GDM1 (cell line): ENCODE measurements at places on chromosomes 12 and 14.
A peak's percentile ranks its signal among the peaks of the same experiment; 100 is the strongest.

DNA sequence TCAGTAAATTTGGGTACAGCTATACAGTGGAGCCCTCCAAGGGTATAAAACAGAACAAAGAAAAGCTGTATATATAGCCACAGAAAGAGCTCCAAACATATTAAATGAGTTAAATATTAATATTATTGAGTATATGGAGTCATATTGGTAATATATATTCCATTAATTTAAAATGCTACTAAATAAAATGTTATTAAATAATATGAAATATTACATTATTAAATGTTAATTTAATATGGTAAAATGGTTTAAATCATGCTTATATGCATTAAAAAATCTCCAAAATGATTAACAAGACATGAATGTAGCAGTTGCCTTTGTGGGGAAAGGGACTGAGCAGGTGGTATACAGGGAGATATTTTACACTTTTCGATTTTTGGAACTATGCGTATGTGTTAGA, 164.0 kb downstream of the PELI2 start:
- no peak for DNase-seq

DNA sequence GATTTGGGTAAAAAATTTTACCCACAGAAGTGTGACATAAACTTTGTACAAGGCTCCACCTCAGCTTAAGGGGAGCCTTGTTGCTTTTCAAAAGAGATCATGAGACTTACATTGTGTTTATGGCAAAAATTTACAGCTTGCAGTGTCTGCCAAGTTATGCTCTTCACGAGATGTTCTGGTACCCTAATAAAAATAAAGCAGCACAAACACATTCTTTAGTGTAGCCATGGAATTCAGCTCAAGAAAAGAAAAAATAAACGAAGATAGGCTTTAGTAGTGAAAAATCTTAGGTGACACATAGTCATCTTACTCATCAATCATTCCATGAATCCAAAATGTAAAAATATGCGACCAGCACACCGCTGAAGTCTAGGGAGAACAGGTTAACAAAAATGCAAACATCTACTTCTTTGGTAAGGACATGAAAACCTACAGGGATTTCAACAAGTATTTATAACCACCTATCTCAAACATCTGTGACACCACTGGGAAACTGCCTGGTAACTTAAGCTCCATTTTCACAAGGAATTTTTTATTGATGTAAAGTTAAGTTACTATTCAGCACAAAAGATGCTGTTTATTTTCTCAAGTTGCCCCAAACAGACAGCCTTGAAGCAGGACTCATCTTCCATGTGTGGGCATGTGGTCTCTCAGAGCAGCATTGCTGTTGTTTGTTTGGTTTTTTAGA, 32.9 kb downstream of the DMAC2L start:
- no peak for DNase-seq

GRCh38 chr14:27553790-27554189, 956.0 kb upstream of the NOVA1 start:
- DNase-seq: no peak

DNA sequence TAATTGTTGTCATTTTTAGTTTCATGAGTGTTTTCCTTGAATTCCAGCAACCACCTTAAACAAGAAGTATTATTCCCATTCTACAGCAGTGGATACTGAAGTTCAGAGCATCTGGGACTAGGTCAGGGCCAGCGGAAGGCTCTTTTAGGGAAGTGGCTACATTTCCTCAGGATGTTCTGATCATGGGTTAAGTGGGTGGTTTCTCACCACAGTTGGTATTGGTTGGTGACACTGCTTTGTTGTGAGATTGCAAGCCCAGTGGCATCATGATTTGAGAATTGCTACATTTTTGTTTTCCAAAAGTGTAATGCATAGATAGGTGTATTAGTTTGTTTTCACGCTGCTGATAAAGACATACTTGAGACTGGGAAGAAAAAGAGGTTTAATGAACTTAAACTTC, 47.1 kb downstream of the SYNE2 start:
- no peak for DNase-seq

DNA sequence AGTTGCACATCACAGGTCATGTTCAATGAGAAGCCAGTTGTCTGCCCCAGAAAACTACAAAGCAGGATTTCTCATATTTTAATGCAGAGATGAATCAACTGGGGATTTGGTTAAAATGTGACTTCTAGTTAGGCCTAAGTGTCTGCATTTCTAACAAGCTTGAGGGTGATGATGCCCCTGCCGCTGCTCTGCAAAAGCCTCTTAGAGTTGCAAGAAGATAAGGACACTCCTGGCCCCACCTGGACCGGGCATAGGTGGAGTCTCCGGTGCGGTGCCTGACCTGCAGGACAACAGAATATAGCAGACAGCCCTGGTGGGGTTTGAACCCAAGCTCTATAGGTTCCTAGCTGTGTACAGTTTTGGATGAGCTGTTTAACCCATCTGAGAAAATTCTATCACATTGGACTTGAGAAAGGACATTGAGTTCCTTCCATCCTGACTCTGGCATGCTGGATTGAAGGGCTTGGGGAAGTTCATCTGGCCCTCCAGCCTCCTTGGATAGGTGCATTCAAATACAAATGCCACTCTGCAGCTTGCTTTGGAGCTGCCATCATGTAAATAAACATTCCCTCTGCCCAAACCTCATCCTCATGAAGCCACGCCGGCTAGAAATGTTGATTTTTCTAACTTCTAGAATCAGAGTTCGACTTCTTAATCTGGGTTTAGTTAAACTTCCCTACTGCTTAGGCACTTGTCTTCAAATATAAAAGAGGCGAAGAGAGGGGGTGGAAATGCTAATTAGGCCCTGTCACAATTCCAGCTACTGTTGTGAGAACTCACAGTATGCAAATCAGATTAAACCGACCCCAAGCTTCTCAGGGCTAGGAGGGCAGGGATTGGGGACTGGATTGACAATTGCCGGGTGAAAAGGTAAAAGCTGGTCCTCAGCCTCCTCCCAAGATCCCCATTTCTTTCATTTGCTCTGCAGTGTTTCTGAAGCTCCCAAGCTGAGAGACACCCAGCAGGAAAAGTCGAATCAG, 1225.6 kb downstream of the VRK1 start:
- no peak for DNase-seq

DNA sequence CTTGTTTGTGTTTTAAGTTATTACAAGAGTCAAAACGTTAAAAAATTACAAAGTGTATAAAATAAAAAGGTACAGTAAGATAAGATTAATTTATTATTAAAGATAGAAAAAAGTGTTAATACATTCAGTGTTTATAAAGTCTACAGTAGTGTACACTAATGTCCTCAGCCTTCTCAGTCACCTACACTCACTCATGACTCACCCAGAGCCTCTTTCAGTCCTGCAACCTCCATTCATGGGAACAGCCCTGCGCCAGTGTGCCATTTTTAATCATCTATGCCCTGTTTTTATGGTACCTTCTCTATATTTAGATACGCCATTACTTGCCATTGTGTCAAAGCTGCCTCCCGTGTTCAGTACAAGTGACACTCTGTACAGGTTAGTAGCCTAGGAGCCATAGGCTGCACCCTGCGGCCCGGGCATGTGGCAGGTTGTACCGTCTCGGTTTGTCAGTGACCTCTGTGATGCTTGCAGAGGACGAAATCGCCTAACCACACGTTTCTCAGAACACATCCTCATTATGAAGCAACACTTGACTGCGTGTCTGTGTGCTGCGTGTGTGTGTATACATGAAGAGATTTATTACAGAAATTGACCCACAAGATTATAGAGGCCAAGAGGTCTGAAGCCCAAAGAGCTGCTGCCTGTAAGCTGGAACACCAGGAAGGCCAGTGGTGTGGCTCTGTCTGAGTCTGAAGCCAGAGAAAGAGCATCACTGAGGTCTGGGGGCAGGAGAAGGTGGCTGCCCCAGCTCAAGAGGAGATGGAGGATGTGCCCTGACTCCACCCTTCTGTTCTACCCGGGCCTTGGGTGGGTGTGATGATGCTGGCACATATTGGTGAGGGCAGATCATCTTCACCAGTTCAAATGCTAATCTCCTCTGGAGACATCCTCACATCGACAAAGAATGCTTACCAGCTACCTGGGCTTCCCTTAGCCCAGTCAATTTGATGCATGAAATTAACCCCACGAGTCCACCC, 116.6 kb upstream of the C14orf180 start:
- no peak for DNase-seq

- no peak for DNase-seq
Observed at GRCh38 chr14:99413172-99413571, 67.5 kb downstream of the SETD3 start.

DNA sequence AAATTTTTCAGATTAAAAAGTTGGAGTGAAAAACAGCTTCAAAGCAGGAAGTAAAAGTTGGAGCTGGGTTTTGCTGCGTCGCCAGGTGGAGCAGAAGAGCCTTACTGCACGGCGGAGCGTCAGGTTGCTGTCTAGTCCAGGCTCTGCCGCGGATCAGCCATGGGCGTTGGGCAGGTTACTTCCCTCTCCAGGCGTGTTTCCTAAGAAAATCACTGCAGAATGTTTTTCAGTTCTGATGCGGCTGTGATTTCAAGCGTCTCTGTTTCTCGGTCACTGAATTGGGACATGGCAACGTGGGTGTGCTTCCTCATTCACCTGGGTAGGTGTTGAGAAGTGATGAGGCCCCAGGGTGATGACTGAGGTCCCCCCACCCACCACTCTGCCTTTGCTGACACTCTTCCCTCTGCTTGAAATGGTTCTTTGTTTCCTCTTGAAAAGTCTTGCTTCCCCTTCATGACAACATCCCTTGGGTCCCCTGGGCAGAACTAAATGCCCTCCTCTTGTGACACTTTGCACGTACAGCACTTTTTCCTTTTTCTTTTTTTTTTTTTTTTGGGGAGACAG, 7.6 kb downstream of the EVL start:
- no peak for DNase-seq

DNA sequence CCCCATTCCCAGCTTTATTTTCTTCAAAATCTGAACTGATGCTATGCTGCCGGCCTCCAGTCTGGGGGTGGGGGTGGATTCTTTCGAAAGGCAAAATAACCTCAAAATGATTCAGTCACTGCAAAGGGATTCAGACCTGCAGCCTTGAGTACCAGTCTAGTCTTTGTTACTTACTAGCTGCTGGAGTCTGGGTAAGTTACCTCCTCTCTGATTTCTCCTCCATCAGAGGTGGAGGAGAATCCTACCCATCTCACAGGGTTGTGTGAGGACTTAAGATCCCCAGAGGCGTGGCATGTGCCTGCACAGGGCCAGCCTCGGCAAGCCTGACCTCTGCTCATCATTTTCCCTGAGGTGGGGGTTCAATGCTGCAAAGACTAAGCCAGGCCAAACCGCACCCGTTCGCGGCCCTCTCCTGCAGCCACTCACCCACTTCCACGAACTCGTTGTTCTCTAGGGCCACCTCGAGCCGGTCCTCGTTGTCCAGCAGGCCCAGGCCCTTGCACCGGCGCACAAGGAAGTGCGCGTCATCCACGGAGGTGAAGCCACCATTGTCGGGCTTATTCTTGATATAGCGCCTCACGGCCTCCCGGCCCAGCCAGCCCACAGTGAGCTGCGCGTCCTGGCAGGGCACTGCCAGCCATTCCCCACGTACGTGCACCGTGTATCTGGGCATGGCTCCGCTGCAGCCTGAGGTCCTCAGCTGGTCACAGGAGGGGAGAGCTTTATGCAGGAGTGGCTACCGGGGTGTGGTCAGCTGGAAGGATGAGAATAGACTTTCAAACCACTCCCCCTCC, 709 bp downstream of the HAL start:
- DNase-seq: no peak

- DNase-seq: no peak
Observed at GRCh38 chr14:104386151-104386841, 193.3 kb upstream of the C14orf180 start.

DNA sequence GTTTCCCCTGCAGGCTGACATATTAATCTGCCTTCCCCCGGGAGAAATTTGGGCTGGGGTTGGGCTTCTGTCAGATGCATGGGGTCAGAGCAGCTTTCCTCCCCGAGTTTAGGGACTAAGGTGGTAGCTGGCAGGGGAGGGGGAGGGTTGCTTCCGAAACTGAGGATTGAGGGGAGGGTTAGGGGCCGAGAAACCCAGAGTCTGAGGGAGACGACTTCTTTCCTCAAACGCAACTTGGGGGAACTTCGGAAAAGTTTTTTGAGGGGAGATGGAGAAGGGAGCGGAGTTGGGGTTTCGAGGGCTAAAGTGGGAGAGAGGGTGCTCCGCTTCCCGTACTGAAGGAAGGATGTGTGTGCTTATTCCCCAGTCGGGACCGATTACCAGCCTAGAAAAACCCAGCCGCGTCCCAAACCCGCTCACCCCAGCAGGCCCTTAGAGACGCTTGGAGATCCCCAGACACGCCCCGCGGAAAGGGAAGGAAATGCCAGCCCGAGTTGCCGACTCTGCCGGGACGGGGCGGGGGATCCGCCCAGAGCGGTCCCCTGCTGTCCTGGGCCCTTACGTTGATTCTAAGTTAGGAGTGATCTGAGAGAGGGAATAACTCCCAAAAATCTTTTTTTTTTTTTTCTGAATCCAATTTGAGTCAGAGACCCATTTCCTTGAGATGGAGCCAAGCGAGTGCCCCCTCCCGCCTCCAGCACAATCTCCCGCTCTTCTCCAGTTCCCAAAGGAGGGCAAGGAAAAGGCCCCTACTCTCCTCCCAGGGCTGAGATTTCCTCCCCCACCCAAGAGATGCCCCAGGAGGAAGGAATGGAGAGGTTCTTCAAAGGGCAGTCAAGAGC, 61.9 kb downstream of the SMUG1 start:
- no peak for DNase-seq

DNA sequence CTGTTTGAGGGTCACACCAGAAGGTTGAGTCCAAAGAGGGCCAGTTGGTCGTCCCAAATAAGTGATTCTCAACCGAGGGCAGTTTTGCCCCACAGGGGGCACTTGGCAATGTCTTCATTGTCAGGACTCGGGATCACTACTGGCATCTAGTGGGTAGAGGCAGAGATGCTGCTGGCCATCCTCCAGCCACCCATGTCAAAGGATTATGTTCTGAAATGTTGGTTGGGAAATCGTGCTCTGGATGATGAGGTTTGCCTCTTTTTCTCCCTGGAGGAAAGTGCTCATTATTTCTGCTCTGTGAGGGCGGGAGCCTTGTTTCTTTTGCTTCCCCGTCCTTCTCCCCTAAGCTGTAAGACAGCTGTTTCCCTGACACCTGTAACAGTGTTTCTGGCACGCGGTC, 3.6 kb downstream of the ZNF839 start:
- DNase-seq: peak; percentile 8

GRCh38 chr12:89882050-89882449, 173.4 kb upstream of the ATP2B1 start:
- DNase-seq: no peak

DNA sequence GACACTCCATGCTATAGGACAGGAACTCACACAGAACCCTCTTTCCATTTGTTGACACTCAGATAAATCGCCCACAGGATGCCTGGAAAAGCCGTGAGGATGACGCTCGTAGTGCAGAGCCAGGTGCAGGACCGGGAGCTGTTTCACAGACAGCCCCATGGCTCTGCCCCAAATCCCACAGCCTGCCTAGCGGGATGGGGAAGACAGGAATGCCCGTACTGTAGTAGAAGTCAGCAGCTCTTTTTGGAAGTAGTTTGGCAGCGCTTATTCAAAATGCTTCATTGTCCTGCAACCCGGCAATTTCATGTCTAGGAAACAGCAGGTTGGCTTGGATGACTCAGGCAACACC, 41.6 kb downstream of the JAG2 start:
- DNase-seq: no peak
